ENCODE measurements at places on chromosomes 11 and 22.

GRCh38 chr11:86148345-86148747 is 79.5 kb upstream of the PICALM start:
- no peak for DNase-seq

DNA sequence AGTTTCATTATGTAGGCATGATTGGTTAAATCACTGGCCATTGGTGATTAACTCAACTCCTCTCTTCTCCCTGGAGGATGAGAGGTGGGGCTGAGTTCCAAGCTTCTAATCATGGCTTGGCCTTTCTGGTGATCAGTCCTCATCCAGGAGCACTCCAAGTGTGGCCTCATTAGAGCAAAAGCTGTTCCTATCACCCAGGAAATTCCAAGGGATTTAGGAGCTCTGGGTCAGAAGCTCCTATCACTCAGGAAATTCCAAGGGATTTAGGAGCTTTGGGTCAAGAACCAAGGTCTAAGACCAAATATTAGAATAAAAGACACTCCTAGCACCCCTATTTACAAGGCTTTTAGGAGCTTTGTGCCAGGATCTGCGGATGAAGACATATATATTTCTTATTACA is 168.0 kb upstream of the BDNF start:
- DNase-seq, result no peak

- DNase-seq, result peak; percentile 38
These were observed 15.9 kb downstream of the KCNQ1 start for GRCh38 chr11:2460540-2461252.

- DNase-seq, result no peak
These were observed 22.6 kb upstream of the IRAG1 start for GRCh38 chr11:10716122-10716521.

DNA sequence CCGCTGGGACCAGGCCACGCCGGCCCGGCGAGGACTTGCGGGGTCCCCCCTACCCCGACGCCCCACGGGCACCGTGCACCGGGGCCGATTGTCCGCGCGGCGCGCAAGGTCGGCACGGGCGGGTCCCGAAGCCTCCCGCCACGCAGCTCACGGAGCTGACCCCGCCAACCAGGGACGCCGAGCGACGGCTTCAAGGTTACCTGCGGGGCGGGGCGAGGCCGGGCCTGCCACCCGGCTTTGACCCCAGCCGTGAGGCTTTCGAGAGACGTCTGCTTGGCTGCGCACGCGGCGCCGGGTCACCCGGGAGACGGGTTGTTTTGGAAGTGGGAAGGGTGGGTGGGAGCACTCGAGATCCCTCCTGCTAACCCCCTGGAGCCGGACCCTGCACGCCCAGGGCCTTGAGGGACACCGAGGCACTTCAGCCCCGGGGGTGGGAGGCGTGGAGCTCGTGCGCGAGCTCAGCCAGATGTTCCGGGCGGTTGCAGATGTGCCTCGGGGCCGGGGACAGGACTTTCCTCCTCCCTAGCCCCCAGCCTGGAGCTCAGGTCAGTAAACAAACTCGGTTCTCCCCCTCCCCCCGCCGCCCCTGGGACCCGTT is 3.2 kb upstream of the WNT11 start:
- DNase-seq, result peak; percentile 57

- no peak for DNase-seq
These were observed 18.1 kb downstream of the TOM1 start for GRCh38 chr22:35317680-35318290.

DNA sequence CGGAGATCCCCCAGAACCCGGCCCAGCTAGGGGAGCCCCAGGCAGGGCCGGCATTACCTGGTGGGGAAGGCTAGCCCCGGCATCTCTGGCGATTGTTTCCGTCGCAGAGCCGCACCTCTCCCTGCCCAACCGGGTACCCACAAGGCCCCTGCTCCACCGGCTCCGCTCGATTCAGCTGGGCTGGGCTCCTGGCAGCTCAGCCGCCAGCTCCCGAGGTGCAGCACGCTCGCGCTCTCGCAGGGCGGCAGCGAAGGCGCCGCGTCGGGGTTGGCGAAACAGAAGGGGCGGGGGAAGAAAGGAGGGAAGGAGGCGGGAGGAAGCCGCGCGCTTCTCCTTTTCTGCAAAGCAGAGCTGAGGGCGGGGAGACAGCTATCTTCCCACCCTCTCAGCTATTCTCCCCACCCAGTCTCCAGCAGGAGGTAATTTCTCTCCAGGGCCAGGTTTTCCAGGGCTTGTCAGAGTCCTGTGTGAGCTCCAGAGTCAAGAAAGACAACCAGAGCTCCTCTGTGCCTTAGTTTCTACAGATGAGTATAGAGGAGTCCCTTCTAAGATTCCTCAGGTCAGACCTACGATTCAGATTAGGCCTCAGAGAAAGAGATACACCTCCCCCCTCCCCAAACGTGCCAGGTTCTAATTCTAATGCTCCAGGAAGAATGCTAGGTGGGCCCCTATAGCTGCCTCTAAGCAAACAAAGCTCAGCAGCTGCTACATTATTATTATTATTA is 62.0 kb downstream of the PAK1 start:
- DNase-seq, result peak; percentile 93

DNA sequence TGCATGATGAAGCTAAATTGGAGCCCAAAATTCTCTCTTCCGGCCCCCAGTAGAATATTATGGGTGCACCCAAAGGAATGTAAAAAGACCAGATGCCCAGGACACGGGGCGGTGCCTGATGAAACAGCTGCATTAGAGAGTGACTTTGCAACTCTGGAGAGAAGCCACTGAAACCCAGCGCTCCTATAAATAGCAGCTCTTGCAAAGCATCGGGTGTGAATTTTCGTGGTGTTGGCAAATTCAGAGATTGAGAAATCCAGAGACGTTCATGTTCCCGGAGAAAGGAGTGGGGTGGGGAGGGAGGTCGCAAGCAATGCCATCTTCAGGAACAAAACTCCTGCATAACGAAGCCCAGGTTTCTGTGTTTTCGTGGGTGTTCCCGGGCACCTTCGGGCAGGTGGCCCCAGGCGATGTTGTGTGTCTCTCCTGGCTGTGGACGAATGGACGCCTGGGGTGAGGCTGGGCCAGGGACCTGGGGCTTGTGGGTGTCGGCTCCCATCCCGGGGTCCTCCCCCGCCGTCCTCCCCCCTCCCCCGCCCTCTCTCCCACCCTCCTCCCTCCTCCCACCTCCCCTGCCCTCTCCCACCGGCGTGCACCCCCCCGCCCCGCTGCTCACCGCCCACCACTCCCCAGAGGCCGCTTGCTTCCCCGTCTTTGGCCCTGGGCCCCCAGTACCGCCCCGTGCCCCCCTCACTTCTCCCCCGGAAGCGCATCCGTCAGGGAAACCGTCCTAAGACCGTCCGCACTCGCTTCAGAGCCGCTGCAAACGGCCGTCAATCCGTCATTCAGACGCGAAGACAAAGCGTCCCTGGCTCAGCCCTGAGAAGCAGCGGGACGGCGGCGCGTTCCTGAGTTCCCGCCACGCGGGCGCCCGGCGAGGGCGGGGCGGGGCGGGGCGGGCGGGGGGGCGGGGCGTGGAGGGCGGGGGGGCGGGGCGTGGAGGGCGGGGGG is 26.7 kb upstream of the TOLLIP start:
- DNase-seq, result peak; percentile 81

- peak; percentile 42 for DNase-seq
These were observed 778 bp downstream of the KDELR3 start for GRCh38 chr22:38468443-38469305.

DNA sequence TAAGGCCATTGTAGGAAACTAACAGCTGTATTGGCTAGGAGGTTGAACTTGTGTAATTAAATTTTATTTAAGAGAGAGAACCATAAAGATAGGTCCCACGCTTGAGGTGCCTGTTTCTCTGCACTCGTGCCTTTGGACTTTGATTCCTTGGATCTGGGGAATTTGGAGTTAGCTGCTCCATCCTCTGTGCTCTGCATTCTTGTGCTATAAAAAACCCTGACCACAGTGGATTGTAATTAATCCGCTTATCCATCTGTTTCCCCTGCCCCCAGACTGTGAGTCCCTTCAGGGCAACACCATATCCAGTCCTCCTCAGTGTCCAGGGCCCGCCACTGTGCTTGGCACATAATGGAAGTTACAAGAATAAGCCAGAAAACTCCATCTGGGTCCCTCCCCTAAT is 169.8 kb downstream of the SPON1 start:
- DNase-seq, result no peak
